ENCODE measurements at places on chromosomes 11 and 22.

DNA sequence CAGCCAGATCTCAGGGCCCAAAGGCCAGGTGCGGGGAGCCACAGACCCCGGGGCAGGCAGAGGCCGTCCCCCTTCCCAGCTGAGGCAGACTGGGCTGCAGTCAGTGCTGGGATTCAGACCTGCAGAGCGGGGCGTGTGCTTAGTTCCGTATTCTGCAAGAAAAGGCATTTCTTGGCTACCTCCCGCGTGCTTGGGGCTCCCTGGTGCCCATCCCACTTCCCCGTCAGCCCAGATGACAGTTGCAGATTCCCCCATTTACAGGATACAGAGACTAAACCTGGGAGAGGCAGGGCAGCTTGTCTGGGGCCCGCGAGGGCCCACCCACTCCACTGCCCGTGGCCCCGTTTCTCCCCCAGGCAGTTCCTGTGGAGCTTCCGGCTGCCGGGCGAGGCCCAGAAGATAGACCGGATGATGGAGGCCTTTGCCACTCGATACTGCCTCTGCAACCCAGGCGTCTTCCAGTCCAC is 18.3 kb downstream of the CYTH4 start:
- no peak for DNase-seq

GRCh38 chr22:38338772-38339379 is 21.6 kb upstream of the CSNK1E start:
- peak; percentile 25 for DNase-seq

DNA sequence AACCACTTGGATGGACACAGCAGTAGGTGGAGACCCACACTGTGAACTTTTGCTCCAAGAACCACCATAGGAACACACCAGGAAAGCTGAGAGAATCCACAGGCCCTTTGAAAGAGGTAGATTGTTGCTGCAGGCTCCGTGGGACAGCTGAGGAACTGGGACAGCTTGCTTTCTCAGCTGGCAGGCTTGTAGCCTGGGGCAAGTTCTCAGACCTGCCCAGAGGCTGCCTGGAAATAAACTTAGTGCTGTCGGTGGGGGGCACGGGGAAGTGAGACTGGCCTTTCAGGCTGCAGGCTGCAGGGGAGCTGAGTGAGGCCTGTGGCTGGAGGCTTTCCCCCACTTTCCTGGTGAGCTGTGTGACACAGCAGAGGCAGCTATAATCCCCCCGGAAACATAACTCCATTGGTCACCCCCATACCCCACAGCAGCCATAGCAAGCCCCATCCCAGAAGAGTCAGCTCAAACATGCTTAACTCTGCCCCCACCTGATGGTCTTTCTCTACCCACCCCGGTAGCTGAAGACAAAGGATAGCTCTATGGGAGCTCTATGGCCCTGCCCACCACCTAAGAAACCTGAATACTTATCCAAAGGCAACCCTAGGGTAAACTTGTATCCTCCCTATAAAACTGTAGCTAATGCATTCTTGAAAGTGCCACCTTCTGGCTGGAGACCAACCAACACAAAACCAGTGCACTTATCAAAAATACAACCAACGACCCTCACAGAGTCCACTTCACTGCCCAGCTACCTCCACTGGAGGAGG is 21.4 kb upstream of the ACRV1 start:
- DNase-seq, result no peak

DNA sequence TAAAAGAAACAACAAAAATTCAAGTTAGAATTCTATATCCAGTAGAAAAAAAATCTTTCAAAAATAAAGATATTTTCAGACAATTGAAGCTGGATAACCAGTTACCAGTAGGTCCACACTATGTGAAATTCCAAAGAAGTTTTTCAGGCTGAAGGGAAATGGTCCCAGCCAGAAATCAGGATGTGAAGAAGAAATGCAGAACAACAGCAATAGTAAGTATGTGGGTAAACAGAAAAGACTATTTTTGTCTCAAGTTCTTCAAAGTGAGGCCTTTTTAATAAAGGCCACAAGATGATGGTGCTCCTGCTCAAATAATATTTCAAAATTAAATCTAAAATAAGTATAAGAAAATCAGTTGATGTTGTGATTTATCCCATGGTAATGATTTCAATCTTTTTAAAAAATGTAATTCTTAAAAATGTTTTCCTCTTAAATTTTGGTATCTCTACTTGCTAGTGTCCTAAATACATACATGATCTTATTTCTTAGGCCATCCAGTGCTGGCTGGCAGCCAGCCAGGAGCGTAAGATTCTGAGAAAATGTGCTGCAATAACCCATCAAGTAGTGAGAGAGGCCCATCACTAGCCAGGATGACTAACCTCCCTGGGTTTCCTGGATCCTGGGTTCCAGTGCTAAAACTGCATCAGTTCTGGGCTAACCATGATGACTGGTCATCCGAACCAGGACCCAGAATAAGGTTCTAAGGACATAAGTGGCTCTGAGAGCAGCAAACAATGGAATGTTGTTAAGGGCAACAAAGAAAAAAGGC is 15.6 kb upstream of the UCP3 start:
- no peak for DNase-seq

GRCh38 chr22:39364714-39365491 is 15.1 kb downstream of the SYNGR1 start:
- DNase-seq, result no peak

GRCh38 chr11:121572571-121573059 is 119.8 kb upstream of the SORL1-AS1 start:
- DNase-seq, result no peak

DNA sequence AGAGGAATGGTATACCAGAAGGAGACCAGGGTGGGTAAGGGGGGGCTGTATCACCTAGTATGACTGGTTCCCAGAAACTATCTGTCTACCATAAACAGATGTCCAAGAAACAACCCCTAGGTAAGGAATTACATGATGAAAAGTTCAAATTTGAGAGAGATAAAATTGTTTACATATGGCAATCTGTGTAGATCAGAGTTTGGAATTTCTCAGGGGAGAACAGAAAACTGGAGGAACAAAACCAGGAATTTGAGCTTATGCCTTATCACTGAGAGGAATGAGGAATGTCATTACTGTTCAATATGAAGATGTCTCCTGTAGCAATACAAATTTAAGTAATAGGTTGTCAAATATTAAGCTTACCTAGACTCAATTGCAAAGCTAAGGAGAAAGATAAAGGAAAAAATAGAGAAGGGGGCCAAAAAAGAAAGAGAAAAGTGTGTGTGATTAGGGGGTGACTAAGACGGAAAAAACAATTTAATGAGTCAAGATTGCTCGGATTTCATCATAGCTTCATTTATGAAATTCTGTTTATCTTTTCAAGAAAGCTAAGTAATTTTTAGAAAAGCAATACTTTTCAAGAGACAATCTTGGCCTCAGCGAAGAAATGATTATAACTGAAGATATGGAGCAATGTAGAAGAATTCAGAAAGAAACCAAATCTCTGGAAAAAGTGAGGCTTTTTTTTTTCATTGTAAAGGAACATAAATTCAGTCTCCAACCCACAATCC is 117.8 kb downstream of the APOL5 start:
- no peak for DNase-seq

DNA sequence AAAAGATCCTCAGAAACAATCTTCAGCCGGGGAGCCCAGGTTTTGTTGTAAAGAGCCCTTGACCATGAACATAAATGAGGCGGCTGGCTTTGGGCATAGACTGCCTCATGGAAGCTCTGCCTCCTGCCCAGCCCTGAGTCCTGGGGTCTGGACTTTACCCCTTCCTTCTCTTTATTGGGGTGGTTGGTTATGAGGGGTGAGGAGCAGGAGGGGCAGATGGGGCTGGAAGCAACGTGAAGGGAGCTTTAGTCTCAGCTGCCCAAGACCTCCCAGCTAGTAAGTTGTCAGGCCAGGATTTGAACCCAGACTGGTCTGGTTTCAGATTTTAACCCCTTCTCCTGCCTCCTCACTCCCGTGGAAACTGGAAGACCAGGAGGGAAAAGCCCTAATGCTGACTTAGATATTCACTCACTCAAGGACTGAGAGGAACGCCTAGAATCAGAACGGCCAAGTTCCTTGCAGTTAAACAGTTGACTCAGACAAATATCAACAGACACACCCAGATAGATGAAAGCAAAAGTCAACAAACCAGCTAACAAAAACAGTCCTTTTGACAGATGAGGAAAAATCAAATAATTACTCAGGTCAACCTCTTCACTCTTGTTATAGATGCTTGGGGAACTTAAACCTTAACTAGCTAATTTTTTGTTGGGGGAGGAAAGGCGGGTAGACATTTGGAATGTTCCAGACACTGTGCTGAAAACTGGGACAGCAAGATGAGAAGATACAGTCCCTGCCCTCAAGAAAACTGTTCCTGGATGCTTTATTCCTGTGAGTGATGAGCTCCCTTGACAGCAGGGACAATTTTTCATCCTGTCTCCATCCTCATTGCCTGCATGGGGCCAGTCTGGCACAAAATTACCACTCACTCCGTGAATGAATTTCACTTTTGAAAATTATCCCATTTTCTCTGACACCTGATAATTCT is 20.8 kb upstream of the ARRB1 start:
- no peak for DNase-seq

GRCh38 chr22:29635734-29636357 is 32.4 kb downstream of the NF2 start:
- DNase-seq, result no peak

DNA sequence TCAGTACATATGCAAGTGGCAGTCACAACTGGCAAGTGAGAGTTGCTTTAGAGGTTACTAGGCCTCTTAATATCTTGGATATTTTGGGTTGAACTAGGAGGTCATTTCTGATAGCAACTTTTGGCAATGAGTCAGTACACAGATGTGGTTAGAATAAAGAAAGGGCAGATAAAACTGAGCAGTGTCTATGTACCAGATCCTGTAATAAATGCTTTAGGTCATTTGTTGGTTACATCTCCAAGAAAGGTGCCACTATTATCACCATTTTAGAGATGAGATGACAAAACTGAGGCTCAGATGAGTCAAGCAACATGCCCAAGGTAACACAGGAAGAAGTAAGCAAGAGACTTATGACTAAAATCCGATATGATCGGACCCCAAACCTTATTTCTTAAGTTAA is 25.0 kb downstream of the MAML2 start:
- DNase-seq, result no peak

DNA sequence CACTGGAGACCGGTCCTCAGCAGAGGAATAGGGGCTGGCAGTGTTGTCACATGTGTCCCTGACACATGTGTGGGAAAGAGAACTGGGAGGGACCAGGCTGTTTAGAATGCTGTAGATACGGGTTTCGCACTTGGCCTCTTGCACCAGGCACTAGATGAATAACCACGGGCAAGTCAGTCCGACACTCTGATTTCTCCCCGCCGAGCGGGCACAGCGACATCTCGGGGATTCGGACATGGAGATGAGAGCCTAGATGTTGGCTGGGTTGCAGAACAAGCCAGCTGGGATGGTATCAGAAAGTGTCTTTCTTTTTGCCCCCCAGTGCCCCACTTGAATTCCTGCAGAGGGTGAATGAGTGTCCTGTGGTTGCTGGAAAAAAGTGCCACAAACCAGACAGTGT is 115.9 kb upstream of the SLC22A12 start:
- DNase-seq, result no peak

GRCh38 chr11:16321148-16321547 is 35.2 kb downstream of the SOX6 start:
- no peak for DNase-seq

DNA sequence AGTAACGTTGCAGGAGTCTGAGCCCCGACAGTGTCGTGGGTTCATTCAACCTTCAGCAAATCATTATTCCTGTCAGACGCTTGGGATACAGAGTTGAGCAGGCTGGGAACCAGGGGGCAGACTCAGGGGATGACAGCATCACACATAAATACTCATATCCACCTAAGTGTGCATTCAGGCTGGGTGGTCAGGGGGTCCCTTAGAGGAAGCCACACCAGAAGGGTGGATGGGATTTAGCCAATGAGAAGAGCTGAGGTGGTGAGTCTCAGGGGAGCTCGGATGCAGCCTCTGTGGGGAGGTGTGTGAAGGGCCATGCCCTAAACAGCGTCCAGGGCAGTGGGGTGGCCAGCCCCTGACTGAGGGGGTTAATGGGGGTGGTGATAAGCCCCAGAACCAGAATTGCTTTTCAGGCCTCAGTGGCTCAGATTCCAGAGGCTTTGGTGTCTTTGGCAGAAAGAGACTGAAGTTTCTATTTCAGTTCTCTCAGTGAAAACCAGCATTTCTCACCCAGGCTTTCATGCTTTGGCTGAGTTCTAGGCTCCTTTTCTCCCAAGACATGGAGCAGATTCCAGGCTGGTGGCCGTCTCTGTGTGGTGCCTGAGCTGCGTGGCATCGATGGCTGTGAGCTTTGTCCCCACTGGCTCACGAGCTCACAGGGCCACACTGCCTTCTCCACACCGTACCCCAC is 83.9 kb upstream of the CLDN5 start:
- no peak for DNase-seq

DNA sequence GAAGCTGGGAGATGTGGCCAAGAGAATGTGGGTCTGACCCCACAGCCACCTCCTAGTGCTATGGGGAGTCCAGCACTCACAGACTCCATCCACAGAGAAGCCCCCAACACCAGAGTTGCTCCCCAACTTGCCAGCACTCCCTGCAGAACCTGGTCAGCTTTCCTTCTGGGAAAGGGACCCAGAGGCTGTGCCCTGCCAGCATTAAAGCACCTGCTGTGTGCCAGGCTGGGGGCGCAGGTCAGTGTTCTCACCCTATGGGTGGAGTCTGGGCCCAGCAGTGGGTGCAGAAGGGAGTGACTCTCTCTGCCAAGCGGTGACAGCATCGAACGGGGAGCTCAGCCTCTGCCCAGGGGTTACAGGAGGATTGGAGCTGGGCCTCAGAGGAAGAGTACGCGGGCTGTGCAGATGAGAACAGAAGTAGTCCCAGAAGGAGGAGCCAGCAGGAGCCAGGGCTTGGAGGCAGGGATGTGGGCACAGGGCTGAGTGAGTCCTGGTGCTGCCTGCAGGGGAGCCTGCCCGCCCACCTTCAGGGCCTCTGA is 114.4 kb downstream of the MPPED1 start:
- no peak for DNase-seq

DNA sequence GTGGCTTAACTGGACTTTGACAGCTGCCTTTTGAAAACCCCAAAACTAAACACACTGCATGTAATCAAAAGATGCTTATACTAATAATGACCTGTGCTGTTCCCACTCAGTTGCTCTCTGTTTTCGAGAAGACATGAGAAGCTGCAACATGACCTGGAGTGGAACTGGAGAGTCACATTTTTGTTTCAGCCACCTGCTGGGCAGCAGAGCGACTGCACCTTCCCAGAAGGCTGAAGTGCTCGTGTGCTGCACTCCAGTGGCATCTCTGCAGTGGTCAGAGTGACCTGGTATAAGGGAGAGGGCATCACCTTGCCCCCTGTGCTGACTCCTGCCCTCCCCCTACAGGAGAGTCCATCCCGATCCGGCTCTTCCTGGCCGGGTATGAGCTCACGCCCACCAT is 8.6 kb downstream of the THYN1 start:
- DNase-seq, result peak; percentile 69

- no peak for DNase-seq
These were observed 6.5 kb downstream of the POU2AF1 start for GRCh38 chr11:111372538-111372937.

DNA sequence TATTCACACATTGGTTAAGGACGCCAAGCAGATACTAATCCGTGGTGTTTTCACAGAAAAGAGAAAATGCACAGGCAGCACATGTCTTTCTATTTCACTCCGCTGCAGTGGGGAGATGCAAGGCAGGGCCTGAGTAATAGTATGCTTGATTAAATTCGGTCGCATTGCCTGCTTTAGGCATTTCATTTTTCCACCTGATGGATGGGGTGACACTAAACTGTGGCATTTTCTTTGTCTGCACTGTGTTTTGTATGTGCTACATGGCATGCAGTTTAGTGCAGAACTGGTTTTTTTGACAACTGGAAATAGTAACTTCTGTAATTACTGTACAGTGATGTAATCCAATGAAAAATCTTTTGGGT is 94.9 kb downstream of the SLC17A6 start:
- DNase-seq, result no peak
